T-helper 2 cell treated with Interferon-gamma antibody and Interleukin-4, amounts not matched to agents 5 μg/mL and 100 μg/mL, for 36 hours (primary cell): ENCODE measurements at places on chromosomes 12 and 14.
A peak's percentile ranks its signal among the peaks of the same experiment; 100 is the strongest.

- no peak overlapping the region for H3K27ac ChIP-seq
- peaks cover 40% of the 10 kb centered on the region for H3K27me3 ChIP-seq
- no peaks in the 10 kb centered on the region for H3K36me3 ChIP-seq
- peaks cover 4% of the 10 kb centered on the region for H3K4me1 ChIP-seq
Measured at GRCh38 chr14:95190346-95190840, 33.1 kb upstream of the DICER1 start.

DNA sequence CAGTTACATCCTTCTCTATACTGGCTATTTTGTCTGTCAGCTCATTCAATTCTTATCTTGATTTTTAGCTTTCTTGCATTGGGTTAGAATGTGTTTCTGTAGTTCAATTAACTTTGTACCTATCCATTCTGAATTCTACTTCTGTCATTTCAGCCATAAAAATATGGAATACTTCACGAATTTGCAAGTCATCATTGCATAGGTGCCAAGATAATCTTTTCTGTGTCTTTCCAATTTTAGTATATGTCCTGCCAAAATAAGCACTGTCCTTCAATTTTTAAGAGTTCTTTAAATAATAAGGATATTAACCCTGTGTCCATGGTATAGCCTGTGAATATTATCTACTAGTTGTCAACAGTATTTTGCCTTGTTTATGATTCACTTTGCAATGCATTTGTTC, 665.7 kb upstream of the MDGA2 start:
- DNase-seq, result no peak
- H3K27ac ChIP-seq, result no peak overlapping the region
- no peak overlapping the region for H3K4me3 ChIP-seq
- no peaks in the 10 kb centered on the region for H3K4me1 ChIP-seq
- H3K36me3 ChIP-seq, result no peaks in the 10 kb centered on the region

DNA sequence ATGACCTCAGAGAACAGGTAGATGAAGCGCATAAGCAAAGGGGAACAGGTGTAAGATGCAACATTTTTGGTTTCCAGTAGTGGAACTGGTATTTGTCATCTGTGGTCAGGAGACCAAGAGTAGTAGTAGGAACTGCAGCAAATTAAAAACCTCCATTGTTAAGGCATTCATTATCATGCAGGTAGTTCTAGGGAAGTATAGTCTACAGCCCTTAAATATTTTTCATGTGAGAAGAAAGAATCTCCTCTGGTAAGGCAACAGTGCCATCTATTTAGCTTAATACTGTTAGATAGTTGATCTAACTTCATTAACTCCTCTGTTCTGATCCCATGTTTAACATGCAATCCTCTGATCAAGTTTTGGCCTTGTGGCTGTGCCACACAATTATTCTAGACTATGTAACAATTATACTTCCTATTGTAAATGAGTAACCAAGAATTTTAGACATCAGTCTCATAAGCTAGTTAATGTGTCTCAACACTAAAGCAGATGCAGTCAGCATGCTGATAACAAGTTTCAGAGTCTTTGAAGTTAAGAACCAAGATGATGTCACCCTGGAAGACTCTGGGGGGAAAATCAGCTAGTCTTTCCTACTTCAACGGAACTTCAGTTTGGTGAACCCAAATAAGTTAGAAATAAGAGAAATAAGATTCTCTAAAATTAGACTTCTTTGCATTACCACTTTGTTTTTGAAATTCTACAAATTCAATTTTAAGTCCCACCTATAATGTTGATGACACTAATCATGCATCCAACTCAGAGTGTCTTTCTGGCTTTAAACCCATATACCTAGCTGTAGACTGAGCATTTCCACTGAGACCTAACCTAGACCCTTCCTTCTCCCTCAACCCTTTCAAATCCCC, 70.9 kb downstream of the STXBP6 start:
- DNase-seq, result no peak
- no peaks in the 10 kb centered on the region for H3K36me3 ChIP-seq
- no peaks in the 10 kb centered on the region for H3K4me1 ChIP-seq
- no peak overlapping the region for H3K27ac ChIP-seq

- no peak overlapping the region for H3K4me3 ChIP-seq
- no peak for DNase-seq
- H3K4me1 ChIP-seq, result no peaks in the 10 kb centered on the region
- H3K27me3 ChIP-seq, result no peaks in the 10 kb centered on the region
Measured at GRCh38 chr14:65686761-65687160, 274.2 kb downstream of the FUT8 start.

GRCh38 chr14:34368971-34369647, 92.9 kb downstream of the SPTSSA start:
- no peak overlapping the region for H3K4me3 ChIP-seq
- peaks cover 5% of the 10 kb centered on the region for H3K27me3 ChIP-seq
- no peak for DNase-seq
- no peaks in the 10 kb centered on the region for H3K4me1 ChIP-seq
- no peaks in the 10 kb centered on the region for H3K36me3 ChIP-seq

DNA sequence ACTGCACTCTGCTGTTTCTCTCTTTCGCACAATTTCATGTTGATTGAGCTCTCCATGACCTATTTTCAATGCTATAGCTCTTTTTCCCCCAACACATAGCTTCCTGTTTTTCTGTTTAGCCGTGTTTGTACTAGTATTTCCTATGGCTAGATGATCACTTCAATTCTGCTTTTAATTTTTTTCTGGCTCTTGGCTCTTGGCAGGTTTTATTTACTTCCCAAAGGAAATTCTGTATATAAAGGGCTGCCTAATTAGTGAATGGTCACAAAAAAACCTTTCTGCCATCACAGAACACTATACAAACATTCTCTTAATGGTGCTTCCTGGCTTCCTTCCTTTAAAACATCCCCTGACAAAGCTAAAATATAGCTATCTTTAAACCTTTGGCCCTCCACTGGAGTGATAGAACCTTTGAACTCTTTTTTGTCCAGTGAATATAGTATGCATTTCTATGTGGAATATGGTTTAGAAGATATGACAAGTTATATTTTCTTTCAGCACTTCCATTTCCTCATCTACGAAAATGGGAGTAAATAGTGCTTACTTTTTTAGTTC, 88.2 kb downstream of the RASSF9 start:
- no peaks in the 10 kb centered on the region for H3K36me3 ChIP-seq
- H3K4me3 ChIP-seq, result no peak overlapping the region
- H3K27ac ChIP-seq, result no peak overlapping the region
- no peak for DNase-seq
- H3K4me1 ChIP-seq, result no peaks in the 10 kb centered on the region

DNA sequence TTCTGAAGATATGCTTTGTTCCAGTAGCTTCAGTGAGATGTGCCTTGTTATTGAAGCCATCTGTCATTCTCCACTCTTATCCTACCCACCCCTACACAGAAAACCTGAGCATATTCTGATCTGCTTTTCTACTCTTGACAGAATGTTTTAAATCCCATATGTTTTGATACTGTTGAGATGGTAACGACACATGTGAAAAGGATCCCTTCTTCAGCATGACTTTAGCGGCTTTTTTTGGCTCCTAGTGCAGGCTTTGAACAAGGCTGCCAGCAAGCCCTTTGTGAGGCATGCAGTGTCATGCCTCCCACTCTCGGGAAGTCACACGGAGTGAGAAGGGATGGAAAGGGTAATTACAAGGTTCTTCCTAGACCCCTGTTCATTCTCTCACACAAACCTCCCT, 228.8 kb upstream of the RGS6 start:
- peak overlapping the region; percentile 74 for H3K4me3 ChIP-seq
- DNase-seq, result no peak
- peaks cover 45% of the 10 kb centered on the region for H3K4me1 ChIP-seq
- no peaks in the 10 kb centered on the region for H3K27me3 ChIP-seq
- peak overlapping the region; percentile 31 for H3K27ac ChIP-seq

DNA sequence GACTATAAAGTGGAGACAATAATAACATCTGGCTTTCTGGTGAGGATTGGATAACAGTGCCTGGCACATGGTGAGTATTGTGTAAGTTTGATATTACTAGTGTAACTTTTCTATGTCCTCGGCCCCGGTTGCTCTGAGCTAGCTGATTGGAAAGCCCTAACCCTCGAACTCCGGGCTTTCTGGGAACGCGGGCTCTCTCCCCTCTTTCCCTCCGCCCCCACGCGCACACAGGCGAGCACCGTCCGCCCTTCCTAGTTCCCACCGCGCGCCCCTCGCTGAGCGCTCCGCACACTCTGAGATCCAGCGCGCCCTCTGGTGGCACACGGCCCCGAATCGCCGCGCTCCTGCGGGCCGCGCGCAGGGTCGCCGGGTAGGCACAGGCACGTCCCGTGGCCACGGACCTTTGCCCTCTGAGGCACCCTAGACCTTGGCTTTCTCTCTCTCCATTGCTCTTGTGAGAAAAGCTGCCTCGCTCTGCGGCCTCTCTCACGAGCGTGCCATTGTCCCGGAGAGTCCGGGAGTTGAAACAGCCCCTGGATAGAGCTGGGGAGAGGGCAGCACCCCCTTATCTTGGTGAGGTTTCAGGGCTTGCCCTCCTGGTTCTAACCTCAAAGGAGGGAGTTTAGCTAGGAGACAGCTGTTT, 23.2 kb upstream of the ESRRB start:
- DNase-seq, result peak; percentile 44
- H3K4me1 ChIP-seq, result peaks cover 1% of the 10 kb centered on the region

- no peaks in the 10 kb centered on the region for H3K27me3 ChIP-seq
- H3K36me3 ChIP-seq, result no peaks in the 10 kb centered on the region
- no peaks in the 10 kb centered on the region for H3K4me1 ChIP-seq
- no peak overlapping the region for H3K4me3 ChIP-seq
- no peak for DNase-seq
Measured at GRCh38 chr12:44930972-44931600, 55.0 kb upstream of the NELL2 start.

DNA sequence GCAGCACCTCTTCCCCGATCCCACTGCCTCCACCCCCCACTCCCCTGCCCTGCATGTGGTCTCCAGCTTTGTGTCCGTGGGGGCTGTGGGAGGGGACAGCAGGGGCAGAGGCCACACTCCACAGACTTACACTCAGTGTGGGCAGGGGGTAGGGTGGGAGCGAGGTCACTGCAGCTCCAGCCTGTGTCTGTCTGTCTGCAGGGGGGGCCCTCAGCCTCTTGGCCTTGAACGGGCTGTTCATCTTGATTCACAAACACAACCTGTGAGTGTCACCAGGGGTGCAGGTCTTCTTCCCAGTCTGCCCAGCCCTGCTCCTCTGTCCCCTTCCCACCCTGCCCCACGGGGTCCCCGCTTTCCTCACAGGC, 6.5 kb downstream of the NOC4L start:
- peaks cover 8% of the 10 kb centered on the region for H3K4me1 ChIP-seq
- no peaks in the 10 kb centered on the region for H3K27me3 ChIP-seq
- no peaks in the 10 kb centered on the region for H3K36me3 ChIP-seq

GRCh38 chr12:27646149-27646548, 50.1 kb upstream of the REP15 start:
- H3K27me3 ChIP-seq, result peaks cover 4% of the 10 kb centered on the region
- H3K27ac ChIP-seq, result no peak overlapping the region
- no peak overlapping the region for H3K4me3 ChIP-seq

DNA sequence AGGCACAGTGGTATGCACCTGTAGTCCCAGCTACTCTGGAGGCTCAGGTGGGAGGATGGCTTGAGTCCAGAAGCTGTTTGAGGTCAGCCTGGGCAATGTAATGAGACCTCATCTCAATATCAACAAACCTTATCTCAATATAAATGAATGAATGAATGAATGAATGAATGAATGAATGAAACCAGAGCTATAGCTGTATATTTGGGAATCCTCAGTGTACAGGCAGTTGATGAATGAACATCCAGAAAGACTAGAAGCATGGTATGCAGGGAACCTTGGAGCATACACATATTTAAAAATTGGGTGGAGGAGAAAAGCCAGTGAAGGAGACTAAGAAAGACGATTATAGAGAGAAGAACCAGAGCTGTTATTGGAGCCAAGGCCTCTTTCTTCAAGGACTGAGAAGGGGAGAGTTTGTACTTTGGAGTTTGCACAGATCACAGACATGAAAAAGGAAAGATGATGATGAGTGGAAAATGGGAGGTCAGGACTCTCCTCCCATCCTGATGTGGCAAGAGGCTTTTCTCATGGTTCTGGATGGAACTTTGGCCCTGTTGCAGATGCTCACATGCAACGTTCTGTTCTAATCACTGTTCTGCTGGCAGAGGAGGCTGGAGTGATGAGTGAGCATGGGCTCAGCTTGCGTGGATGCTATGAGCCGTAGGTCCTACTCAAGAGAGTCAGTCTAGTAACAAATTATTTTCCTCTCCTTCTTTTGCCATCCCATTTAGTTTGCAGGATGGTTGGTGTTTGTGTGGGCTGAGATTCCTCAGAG, 114.4 kb downstream of the PRKCH start:
- no peak overlapping the region for H3K4me3 ChIP-seq
- no peaks in the 10 kb centered on the region for H3K27me3 ChIP-seq
- peaks cover 75% of the 10 kb centered on the region for H3K4me1 ChIP-seq
- peaks cover 42% of the 10 kb centered on the region for H3K36me3 ChIP-seq
- no peak for DNase-seq

GRCh38 chr14:36517242-36518030, 2.6 kb downstream of the NKX2-1 start:
- no peak for DNase-seq
- H3K27ac ChIP-seq, result no peak overlapping the region
- no peak overlapping the region for H3K4me3 ChIP-seq
- H3K4me1 ChIP-seq, result peaks cover 5% of the 10 kb centered on the region
- peaks cover 75% of the 10 kb centered on the region for H3K27me3 ChIP-seq
- no peaks in the 10 kb centered on the region for H3K36me3 ChIP-seq

DNA sequence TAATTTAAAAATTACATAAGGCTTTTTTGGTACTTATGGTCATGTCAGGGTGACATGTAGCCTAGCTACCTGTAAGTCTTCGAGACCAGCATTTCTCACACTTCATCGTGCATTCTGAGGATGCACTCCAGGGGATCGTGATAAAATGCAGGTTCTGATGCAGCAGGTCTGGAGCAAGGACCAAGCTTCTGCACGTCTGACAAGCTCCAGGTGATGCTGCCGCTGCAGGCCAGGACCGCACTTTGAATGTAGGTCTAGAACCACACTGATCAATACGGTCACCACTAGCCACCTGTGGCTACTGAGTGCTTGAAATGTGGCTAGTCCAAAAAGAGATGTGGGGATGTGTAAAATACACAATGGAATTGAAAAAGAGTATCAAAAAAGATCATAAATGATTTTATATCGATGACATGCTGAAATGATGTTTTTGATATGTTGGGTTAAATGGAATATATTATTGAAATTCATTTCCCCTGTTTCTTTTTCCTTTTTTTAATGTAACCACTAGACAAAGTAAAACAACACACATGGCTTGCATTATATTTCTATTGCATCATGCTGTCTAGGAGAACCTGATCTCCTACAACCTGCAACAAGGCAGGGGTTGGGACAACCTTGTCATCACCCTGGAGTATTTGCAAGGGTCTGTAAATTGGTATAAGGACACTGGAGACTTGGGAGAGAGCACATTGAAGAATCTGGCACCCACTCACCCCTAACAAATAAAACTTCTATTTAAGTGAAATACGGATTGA, 142.4 kb downstream of the DPF3 start:
- H3K27ac ChIP-seq, result no peak overlapping the region
- H3K27me3 ChIP-seq, result peaks cover 5% of the 10 kb centered on the region
- H3K4me1 ChIP-seq, result no peaks in the 10 kb centered on the region
- no peak for DNase-seq
- H3K4me3 ChIP-seq, result no peak overlapping the region

DNA sequence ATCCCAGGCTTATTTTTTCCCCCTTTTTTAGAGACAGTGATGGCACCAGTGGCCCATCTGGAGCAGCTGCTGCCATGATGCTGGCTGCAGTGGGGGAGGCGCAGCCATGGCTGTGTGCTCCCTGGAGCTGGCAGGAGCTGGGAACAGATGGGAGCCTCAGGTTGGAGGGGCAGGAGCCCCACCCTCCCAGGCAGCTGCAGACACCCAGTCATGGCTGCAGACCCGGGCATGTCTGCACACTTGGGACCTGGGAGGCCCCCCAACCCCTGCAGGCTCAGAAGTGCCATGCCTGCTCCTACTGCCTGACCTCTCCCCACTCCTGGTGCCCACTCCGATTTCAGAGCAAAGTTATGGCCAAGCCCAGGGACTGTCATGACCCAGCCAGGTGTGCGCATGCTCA, 25.1 kb downstream of the CDKL1 start:
- no peak overlapping the region for H3K4me3 ChIP-seq
- no peak overlapping the region for H3K27ac ChIP-seq
- H3K27me3 ChIP-seq, result peaks cover 6% of the 10 kb centered on the region
- H3K36me3 ChIP-seq, result no peaks in the 10 kb centered on the region
- H3K4me1 ChIP-seq, result peaks cover 2% of the 10 kb centered on the region
